ENCODE measurements at places on chromosomes 3 and 15. TPM values are rescaled to one million over a fixed set of nuclear protein-coding genes. Genes with fewer than 3 reads are reported as not detected.

DNA sequence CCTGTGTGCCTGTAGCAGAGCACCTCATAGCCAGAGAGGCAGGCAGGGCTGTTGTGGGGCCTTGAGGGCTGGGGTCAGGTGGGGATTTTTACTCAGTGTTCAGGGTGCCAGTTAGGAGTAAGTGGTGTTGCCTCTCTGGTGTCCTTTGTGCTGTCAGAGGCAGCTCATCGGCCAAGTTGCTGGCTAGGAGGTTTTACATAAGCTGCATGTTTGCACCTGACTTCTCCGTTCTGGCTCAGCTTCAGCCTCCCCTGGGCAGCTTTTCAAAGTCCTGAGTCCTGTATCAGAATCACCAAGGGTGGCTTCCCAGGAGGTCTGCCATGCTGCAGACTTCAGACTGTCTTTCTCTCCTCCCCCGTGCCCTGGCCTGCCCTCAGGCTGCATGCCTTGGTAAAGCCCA is 242.6 kb upstream of the TPM1 start:
- no peak for DNase-seq

The NANOGP8 gene
- total RNA-seq, result not detected

The UBP1 gene
- total RNA-seq, result 77.3 TPM

- no peak for DNase-seq
Observed at GRCh38 chr3:69191516-69191915, 69.1 kb upstream of the LMOD3 start.

GRCh38 chr3:82081351-82081750 is 319.9 kb upstream of the GBE1 start:
- no peak for DNase-seq

- peak; percentile 86 for DNase-seq
Observed at GRCh38 chr15:53591041-53591440, 168.4 kb downstream of the WDR72 start.

GRCh38 chr3:127254730-127255129 is 33.1 kb downstream of the PRR20G start:
- peak; percentile 14 for DNase-seq

DNA sequence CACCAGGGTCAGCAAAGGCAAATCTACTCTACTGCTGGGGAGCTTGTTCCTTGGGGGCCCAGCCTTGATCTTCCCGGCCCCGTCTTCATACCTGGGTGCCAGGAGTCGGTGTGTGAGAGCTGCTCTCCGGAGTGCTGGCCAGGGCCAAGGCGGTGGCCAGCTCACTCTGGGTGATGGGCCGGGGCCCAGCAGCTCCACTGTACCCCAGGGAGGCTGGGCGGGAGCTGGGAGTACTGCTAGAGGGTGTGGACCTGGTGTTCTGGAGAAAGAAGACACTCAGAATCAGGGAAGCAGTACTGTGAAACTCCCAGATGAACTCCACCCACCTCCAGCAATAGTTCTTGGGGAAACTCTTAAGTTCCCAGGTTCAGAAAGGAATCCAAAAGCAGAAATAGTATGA is 11.9 kb downstream of the UBL7 start:
- DNase-seq, result no peak

- DNase-seq, result no peak
Observed at GRCh38 chr15:101024706-101025500, 105.7 kb downstream of the LRRK1 start.

GRCh38 chr3:85781806-85782205 is 823.0 kb downstream of the CADM2 start:
- DNase-seq, result peak; percentile 12

DNA sequence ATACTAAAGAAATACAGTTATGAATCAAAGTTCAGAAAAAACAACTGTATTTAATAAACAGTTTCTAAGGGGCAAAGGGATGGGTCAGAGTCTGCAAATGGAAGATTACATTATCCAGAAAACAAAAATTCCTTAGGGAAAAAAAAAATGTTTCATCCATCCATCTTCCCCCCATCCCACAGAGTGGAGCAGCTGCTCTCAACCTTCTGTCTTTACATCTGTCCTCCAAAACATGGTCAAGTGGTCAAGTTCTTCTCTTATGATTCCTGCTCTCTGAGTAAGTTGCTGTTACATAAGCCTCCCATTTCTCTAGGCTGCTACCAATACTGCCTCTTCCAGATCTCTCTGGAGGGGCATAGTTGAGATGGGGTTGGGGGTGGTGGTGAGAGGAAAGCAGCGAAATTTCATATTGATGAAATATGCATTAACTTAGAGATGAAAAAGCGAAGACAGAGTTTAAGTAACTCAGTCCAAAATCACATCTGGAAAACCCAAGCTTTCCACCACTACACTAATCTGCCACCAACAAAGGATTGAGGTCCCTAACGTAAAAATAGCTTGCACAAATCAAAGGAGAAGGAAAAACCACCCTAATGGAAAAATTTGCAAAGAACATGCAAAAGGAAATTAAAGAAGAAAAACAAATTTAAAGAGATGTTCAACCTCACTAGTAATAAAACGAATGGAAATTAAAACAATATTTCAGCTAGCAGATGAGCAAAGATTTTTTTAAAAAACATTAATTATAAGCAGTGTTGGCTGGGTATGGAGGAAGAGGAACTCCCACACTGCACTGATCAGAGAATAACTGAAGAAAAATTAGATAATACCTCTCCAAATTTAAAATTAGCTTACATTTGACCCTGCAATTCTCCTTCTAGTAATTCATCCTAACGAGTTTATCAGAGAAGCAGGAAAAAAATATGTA is 109.5 kb downstream of the ST8SIA2 start:
- DNase-seq, result no peak

DNA sequence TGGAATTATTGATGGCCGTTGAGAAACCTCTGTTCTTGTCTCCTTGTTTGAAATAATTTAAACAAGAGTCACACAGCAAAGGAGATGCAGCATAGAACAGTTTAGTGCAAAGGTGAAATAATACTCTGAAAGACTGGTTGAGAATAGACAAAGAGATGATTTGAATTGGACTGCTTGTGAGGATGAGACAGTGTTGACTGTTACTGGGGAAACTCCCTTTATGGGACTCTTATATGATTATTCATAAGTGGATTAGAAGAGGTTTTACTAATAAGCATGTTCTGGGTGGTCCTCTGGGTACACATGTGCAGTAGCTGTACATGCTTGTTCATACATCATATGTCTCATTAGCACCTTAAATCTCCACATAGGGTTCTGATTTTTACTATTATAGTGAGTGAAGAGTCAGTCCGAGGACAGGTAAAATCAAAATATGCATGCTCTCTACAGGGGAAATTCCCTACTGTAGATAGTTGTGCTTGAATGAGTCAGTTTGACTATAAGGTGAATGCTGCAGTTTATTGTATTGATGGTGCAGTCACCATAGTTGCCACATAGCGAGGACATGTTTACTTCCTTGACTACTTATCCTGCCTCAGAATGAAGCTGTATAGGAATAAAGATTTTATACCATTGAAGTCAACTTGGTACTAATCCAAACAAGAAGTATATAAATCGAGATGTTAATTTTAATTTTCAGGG is 498.7 kb downstream of the CNTN6 start:
- no peak for DNase-seq

The COX17 gene
- 11.4 TPM for total RNA-seq

The TM4SF1 gene
- 247 TPM for total RNA-seq

DNA sequence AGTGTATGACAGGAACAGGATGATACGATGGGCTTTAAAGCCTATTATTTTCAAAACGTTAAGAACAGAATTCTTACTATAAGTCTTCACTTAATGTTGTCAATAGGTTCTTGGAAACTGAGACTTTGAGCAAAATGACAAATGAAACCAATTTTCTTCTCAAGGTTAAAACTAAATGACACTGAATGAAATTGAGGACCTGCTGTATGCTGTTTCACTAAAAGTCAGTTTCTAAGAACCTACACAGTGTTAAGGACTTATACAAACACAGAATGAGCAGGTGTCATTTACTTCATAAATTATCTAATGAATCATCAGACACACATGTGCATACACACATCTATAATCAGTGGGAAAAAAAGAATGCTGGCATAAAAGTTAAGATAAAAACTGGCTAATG is 106.9 kb downstream of the RFTN1 start:
- DNase-seq, result no peak

- no peak for DNase-seq
Observed at GRCh38 chr3:9951962-9952805, at the start of gene PRRT3. Gene PRRT3 (minus strand): TSS chr3:9952408. CDS start chr3:9950115, 2,293 bp downstream.

The GOLGA8K gene
- 0.40 TPM for total RNA-seq

The HHLA2 gene
- total RNA-seq, result 0.05 TPM

GRCh38 chr3:68631850-68632545 is 300.3 kb downstream of the TAFA4 start:
- no peak for DNase-seq

The FEZF2 gene
- not detected for total RNA-seq

DNA sequence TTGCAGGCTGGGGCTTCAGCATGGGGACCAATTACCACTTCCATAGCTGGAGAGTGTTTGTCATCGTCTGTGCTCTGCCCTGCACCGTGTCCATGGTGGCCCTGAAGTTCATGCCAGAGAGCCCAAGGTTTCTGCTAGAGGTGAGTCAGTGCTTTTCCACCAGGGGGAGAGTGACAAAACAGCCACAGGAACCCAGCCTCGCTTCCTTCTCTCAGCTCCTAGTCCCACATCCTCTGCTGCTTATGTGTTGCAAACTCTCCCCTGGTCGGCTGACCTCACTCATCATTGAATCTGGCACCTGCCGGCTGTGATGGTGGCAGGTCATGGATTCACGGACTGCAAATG is 158.3 kb downstream of the SV2B start:
- DNase-seq, result no peak

GRCh38 chr3:43106293-43106628 is 382 bp upstream of the POMGNT2 start:
- no peak for DNase-seq

DNA sequence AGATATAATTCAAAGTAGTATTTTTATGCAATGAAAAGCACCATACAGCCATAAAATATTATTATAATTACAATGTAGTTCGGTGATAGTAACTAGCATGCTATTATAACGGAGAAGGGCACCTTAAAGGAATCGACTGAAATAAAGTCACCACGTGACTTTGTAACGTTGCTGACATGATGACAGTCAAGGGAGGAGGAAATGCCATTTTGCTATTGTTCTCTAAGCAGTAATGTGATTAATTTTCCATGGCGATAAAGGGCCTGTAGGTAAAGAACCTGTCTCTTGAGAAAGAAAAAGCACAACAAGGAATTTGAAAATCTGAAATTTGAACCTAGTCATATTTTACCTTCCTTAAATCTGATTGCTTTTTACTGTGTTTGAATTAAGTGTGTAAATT is 526.2 kb downstream of the ROBO2 start:
- no peak for DNase-seq

DNA sequence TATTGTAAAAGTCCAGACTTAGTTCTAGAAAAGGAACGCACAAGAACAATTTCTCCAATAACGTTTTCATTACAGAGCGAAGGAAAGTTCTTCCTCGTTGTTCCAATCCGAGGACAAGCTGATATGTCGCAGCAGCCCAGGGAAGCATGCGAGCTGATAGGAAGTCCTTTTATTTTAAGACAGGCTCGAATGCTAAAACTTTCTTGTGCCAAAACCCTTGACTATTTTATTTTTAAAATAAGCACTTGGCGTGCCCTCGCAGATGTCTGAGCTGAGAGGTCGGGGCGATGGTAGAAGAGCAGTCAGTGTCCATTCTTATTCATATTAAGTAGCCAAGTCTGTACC is 433 bp upstream of the MITF start:
- DNase-seq, result no peak

- DNase-seq, result no peak
Observed at GRCh38 chr3:153079386-153079785, 82.6 kb upstream of the RAP2B start.

The C2CD4B gene
- total RNA-seq, result 0.70 TPM

- DNase-seq, result peak; percentile 47
Observed at GRCh38 chr3:122268257-122269024, 56.6 kb upstream of the CSTA start.

- DNase-seq, result no peak
Observed at GRCh38 chr3:120640231-120640630, 41.8 kb downstream of the HGD start.

GRCh38 chr3:52480768-52481715 is 14.1 kb upstream of the STAB1 start:
- no peak for DNase-seq

The MCTP2 gene
- total RNA-seq, result 14.8 TPM

DNA sequence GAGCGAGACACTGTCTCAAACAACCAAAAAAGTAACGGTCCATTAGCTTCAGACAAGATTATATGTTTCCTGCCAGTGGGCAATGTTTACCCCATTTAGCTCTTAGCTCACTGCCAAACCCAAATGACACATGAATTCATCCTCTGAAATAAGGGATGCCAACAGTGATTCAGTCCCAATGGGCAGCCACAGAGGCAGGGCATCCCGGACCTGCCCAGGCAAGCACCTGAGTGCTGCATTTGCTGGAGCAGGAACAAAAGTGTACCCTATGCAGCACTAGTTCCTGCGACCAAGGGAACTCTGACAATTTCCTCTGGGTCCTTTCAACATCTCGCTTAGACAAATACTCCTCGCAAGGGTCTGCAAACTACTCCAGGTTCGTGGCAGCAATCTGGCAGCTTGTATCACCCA is 8.0 kb downstream of the IP6K2 start:
- peak; percentile 68 for DNase-seq

The TMEM207 gene
- not detected for total RNA-seq

The LRRIQ4 gene
- 0.17 TPM for total RNA-seq

DNA sequence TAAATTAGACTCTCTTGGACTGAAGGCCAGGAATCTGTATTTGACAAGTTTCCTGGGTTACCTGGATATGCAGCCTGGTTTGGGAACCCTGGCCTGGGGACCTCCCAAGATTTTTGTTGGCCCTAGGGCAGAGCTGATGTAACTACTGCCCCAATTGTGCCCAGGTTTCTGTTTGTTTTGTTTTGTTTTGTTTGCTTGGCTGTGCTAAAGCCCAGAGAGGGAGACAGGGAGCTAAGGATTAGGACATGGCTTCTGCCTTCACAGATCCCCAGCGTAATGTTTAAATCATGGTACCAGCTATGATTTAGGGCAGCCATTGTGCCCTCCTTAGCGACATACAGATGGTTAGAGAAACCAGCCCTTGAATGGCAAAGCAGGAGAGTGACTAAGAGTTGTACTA is 47.6 kb downstream of the ABHD5 start:
- DNase-seq, result no peak

- no peak for DNase-seq
Observed at GRCh38 chr3:156688632-156689452, 14.5 kb downstream of the TIPARP start.
